ENCODE measurements at places on chromosomes 12 and 14.

GRCh38 chr14:106875503-106875902 lies 1349.1 kb downstream of the TMEM121 start:
- DNase-seq, result no peak

- DNase-seq, result no peak
Measured at GRCh38 chr12:107369679-107370078, 276.3 kb upstream of the CRY1 start.

- no peak for DNase-seq
Measured at GRCh38 chr12:111224186-111225066, 144.5 kb downstream of the PHETA1 start.

- DNase-seq, result no peak
Measured at GRCh38 chr12:131057211-131057721, 103.6 kb downstream of the ADGRD1 start.

GRCh38 chr12:122005252-122005776 lies 16.4 kb upstream of the BCL7A start:
- DNase-seq, result no peak

DNA sequence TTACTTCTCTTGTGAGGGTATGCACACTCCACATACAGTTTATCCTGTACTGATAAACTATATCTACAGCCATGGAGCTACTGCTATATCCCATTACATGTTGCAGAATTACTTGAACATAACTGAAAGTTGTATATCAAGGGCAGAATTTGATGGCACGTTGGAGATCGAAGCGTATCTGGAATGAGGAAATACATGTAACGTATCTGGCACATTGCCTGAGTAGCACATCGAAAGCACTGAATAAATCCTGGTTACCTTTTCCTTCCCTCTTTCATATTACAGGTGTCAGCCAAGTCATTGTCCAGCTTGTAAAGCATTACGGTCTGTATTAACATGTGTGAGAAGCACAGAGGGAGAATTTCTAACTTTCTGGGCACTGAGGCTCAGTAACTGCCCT lies 42.1 kb upstream of the LIN7A start:
- DNase-seq, result no peak

GRCh38 chr12:128455851-128456250 lies 188.9 kb downstream of the TMEM132C start:
- DNase-seq, result no peak

GRCh38 chr12:103169-103981 lies 36.8 kb downstream of the IQSEC3 start:
- no peak for DNase-seq

DNA sequence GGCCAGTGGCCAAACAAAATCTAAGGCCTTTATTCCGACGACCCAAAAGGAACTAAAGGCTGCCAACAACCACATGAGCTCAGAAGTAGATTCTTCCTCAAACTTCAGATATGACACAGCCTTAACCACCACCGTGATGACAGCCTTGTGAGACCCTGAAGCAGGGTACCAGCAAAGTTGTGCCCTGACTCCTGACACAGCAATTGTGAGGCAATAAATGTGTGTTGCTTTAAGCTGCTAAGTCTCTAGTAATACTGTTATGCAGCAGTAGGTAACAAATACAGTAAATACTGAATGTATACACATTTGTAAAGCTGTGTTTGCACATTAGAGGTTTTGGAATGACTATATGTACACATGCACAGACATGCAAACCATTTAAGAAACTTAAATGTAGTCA lies 10.7 kb upstream of the SLC6A13 start:
- no peak for DNase-seq

GRCh38 chr12:5520037-5520436 lies 88.1 kb downstream of the NTF3 start:
- DNase-seq, result no peak

DNA sequence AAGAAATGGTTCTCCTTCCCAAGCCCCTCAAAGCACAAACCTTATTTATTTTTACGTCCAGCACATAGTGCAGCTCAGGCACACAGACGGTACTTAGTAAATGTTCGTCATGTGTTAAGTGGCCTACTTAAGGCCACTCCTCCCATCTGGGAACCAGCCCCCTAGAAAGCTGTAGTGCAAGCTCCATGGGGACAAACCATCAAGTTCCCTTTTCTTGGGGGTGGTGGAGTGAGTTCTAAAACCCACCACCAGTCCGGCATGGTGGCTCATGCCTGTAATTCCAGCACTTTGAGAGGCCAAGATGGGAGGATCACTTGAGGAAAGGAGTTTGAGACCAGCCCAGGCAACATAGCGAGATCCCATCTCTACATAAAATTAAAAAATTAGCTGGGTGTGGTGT lies 49.4 kb downstream of the PITPNM2 start:
- DNase-seq, result no peak

GRCh38 chr12:73731658-73732057 lies 806.0 kb upstream of the ATXN7L3B start:
- no peak for DNase-seq

- DNase-seq, result no peak
Measured at GRCh38 chr12:94817695-94818075, 167.3 kb upstream of the TMCC3 start.

- DNase-seq, result no peak
Measured at GRCh38 chr14:105056303-105056831, 8.9 kb downstream of the GPR132 start.

- DNase-seq, result no peak
Measured at GRCh38 chr14:32449648-32450047, 120.5 kb downstream of the AKAP6 start.

GRCh38 chr12:53806721-53807120 lies 54.9 kb upstream of the CISTR start:
- DNase-seq, result no peak

GRCh38 chr14:76599559-76600287 lies 161.5 kb upstream of the VASH1 start:
- no peak for DNase-seq

DNA sequence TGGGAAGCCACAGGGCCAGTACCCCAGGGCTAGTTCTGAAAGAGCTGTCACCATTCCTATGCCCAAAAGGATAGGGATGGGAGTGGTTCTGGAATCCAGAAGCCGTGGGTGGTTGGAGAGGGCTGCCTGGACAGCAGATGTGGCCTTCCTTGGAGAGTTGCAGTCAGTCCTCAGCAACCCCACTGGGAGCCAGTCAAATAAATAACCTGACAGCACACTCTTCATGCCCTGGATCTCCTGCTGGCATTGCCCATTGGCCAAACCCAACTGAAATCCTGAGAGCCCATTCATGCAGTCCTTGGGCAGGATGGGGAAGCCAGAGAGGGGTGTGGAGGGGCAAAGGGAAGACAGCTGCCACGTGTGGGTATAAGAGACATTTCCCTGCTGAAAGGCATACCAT lies 128.2 kb downstream of the PTPN11 start:
- no peak for DNase-seq

DNA sequence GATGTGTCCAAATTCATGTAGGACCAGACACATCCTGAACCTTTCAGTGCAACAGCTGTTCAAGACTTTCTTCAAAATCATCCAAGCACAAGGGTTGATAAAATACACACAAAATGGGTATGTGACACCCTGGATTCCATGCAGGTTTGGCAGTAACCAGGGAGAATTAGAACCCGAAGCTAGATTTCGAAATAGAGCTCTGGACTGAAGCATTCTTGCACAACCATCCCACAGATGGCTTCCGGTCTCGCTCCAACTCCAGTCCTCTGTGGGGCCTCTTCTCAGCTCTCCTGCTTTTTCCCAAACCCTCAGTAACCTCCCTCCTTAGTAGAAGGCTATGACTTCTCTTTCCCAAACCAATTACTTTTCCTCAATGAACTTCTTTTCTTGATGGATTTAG lies 171.3 kb downstream of the TTC7B start:
- no peak for DNase-seq

DNA sequence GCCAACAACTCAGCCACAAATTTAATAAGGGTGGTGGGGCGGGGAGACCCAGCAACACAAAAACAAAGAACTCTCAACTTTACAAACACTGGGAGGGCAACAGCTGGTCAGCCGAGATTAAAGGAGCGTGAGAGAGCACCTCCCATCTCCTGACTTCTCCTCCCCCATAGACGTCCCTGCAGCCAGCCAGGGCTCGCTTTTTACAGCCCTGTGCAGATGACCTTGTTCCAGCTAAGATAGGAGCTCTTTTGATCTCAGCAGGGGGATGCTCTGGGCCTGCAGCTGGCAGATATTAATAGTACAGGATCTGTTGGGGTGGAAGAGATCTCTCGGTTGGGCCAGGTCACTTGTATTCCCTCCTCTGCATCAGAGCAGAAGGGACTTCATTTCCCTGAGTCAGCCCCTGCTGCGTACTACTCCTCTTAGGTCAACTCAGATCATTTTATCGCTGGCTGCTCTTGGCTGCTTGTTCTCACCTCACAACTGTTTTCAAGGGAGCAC lies 475.8 kb downstream of the RAD51B start:
- no peak for DNase-seq

GRCh38 chr14:57687416-57687815 lies 178.5 kb downstream of the SLC35F4 start:
- no peak for DNase-seq

GRCh38 chr14:72550513-72550912 lies 343.4 kb downstream of the DPF3 start:
- no peak for DNase-seq

GRCh38 chr12:13368431-13368830 lies 171.9 kb downstream of the EMP1 start:
- DNase-seq, result no peak

- no peak for DNase-seq
Measured at GRCh38 chr12:88182416-88182815, 40.3 kb downstream of the TMTC3 start.

- DNase-seq, result no peak
Measured at GRCh38 chr14:60327447-60328331, 78.7 kb downstream of the PPM1A start.

DNA sequence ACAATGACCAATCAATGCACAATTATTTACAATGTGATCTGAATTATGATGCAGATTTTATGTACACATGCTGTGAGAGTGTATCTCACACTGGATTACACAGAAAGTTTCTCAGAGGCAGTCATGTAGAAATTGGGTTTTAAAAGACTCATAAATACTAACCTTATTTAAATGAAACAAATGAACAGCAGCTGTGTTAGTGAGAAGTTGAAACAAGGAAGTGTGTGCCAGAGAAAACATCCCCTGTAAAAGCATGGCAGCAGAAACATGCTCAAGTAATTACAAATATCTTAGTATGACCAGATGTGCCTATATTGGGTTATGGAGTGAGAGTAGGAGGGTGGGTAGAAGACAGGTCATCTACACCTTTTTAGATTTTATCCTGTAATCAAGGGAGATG lies 723.7 kb downstream of the C12orf50 start:
- no peak for DNase-seq

- DNase-seq, result no peak
Measured at GRCh38 chr14:73743431-73743931, 29.3 kb upstream of the PNMA1 start.

- no peak for DNase-seq
Measured at GRCh38 chr14:101234244-101234937, 326.9 kb upstream of the DIO3 start.

- no peak for DNase-seq
Measured at GRCh38 chr12:46432325-46432724, 59.8 kb upstream of the SLC38A2 start.

GRCh38 chr12:38151991-38152700 lies 164.4 kb upstream of the ALG10B start:
- no peak for DNase-seq

GRCh38 chr14:71116568-71117122 lies 209.4 kb downstream of the PCNX1 start:
- DNase-seq, result no peak

GRCh38 chr14:39015964-39016577 lies 87.0 kb downstream of the SEC23A start:
- no peak for DNase-seq

DNA sequence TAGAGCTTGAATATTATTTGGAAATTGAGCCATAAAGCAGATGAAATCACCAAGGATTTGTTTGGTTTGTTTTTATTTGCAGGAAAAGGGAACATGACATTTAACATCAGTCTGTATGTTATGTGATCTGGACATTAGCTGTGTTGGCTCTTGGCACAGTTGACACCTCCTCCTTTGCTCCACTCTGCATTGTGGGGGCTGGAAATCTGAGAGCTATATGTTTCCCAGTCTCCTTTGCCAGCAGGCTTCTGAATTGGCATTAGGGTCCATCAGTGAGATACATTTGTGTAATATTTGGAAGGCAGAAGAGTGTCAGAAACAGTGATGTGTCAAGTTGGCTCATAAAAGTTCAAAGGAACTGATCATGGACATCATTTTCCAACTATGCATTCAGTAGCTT lies 322.1 kb upstream of the ATP2B1 start:
- no peak for DNase-seq

DNA sequence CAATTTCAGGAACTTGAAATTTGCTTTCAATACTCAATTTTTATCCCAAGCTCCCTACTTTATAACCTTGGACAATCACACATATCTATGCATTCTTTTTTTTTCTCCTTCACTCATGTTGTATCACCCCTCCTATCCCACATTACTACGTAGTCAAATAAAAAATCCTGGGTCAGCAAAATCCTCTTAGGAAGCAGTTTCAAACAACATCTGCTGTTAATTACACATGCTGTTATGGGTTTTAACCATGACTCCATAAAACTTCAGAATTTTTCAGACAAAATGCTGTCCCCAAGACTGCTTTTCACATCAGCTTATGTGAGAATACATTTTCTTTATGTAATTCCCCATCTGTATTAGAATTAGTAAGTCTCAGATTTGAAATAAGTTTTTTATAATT lies 61.7 kb downstream of the LRFN5 start:
- DNase-seq, result no peak

DNA sequence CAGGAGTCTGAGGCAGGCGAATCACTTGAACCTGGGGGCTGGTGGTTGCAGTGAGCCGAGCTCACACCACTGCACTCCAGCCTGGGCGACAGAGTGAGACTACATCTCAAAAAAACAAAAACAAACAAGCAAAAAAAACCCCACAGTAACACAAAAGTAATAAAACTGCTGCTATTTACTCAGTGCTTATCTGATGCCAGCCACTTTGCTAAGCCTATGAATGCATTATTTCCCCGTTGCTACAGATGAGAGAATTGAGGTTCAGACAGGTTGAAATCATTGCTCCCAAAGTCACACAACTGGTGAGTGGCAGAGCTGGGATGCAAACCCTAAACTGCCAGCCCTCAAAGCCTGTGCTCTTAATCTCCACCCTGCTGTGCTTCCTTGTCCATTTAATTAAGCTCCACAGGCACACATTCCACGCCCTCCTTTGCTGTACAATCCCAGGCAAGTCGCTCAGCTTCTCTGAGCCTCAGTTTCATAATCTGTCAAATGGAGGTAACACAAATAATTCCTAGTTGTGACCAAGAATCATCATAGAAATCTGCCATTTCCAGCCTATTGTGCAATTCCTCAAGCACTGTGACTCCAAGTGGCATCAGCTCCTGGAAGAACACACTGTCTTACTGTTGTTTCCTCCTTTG lies 5.7 kb upstream of the OAS3 start:
- no peak for DNase-seq

- no peak for DNase-seq
Measured at GRCh38 chr12:51886021-51886710, 1.7 kb upstream of the ANKRD33 start.

DNA sequence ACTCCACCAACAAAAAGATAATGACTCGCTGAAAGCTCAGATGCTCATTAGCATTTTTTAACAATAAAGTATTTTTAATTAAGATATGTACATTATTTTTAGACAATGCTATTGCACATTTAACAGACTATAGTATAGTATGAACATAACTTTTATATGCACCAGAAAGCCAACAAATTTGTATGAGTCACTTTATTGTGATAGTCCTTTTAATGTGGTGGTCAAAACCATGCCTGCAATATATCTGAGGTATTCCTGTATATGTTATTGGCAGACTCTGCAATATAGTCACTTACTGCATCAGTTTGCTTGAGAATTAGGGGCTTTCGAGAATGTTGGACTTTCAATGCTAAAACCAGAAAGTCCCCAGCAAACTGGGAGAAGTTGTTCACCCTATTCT lies 51.7 kb upstream of the CCDC196 start:
- DNase-seq, result no peak
